OCI-M1 (cell line): ENCODE measurements at places on chromosomes 7 and 10.

DNA sequence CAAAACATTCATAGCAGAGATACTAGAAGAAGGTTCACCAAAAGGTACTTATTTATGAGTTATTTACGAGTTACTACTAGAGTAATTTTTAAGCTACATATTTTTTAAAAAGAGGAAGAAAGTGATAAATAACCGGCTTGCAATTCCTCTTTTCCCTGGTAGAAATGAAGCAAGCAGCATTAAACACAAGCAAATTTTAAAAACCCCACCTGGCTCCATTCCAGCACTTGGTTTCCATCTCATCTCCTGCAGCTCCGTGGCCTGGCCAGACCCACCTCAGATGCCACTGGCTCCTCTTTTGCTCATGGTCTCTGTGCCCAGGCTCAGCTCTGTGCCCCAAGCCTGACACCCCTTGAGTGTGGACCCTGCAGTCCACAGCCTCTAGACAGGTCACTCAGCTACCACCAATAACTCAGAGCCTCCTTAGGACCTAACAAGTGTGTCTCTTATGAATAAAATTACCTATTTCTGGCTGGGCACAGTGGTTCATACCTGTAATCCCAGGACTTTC is 479.5 kb downstream of the TNS3 start:
- peak; percentile 13 for DNase-seq

GRCh38 chr7:33932221-33932620 is 26.9 kb downstream of the BMPER start:
- no peak for DNase-seq

GRCh38 chr7:74656441-74656836 is 1.1 kb upstream of the GTF2I start:
- peak; percentile 91 for DNase-seq

GRCh38 chr7:116977172-116977571 is 23.9 kb downstream of the ST7 start:
- no peak for DNase-seq

DNA sequence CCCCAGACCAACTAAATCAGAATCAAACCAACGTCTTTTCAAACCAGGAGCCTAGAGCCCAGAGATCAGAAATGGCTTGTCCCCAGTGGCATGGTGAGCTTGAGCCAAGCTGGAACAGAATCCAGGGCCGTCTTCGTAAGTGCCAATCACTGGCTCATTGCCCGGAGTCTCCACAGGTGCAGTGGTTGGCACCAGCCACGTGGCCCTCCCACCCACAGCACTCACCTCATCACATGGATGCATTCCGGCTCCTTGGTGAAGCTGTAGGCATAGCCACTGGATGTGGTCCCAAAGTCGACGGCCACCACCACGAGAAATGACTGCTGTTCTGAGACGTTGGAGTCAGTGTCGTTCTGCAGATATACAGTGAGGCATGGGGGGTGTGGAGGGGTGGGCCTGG is 37.4 kb downstream of the HSPA12A start:
- no peak for DNase-seq

DNA sequence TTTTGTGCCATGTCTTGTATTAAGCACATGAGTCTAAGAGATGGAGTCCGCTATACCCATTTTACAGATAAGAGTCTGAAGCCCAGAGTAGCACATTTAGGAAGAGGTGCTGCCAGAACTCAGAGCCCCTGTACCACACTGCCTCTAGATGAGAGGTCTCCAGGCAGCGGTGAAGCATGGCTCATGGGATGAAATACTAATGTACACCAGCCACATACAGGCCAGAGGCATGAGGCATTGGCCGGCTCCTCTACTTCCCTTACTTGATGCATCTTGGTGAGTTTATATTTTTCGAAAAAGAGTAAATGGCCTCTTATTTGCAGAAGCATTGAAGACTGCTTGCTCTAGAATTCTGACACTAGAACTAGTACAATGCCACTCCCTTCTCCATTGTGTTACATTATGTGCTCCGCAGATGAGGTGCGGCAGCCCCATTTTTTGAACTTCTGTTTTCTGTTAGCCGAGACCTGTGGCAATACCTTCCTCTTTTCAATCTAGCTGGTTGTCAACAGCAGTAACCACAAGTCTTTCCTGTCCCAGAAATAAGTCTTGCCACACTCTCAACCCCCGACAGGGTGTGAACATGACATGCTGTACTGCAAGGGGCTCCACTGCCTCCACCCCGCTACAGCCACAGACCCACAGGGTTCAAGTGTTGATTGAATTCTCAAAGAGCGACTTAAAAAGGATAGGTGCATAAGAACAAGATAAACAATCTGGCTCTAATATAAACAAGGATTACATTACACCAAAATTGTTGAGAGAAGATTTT is 145.3 kb downstream of the CELF2 start:
- DNase-seq: peak; percentile 95

- DNase-seq: no peak
Observed at GRCh38 chr7:31690935-31691334, 3.9 kb downstream of the PPP1R17 start.

- DNase-seq: no peak
Observed at GRCh38 chr7:40761762-40762560, 627.2 kb downstream of the SUGCT start.

- no peak for DNase-seq
Observed at GRCh38 chr10:31272841-31273240, 46.2 kb upstream of the ZEB1 start.

- DNase-seq: no peak
Observed at GRCh38 chr7:37826825-37827224, 21.6 kb upstream of the NME8 start.

GRCh38 chr7:18792871-18793595 is 297.5 kb downstream of the HDAC9 start:
- no peak for DNase-seq
